NCI-H345 (cell line): ENCODE measurements at places on chromosomes 1 and 21.

DNA sequence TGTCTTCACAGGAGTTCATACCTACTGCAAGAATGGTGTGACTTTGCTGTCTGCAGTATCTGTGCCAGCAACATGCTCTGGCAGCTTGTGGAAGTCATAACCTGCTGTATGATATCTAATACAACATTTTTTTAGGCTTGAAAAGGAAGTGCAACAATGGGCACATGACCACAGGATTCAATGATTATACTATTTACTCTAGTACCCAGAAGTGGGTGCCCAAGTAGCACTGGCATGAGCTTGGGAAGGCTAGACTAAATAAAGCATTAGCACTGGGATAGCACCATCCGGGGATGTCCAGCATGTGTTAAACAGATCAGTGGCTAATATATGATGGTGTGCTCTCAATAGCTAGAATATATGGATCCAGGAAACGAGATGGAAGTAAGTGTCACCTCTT, 98.6 kb upstream of the PDE4B start:
- DNase-seq: no peak

- DNase-seq: no peak
Observed at GRCh38 chr1:202987255-202987654, 19.9 kb upstream of the TMEM183A start.

DNA sequence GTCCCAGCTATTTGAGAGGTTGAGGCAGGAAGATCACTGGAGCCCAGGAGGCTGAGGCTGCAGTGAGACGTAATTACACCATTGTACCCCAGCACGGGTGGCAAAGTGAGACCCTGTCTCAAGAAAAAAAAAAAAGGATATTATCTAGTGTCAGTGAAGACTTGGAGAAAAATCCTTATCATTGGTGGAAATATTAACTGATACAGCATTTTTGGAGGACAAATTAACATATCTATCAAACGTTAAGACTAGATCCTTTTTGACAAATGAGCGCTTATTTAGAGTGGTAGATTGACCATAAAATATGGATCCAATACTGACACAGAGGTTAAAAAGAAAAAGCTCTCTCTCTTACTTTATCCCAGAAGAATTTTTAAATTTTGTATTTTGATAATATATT, 35.2 kb upstream of the DYRK1A start:
- no peak for DNase-seq

GRCh38 chr1:181044449-181044966, 10.7 kb downstream of the MR1 start:
- DNase-seq: no peak

DNA sequence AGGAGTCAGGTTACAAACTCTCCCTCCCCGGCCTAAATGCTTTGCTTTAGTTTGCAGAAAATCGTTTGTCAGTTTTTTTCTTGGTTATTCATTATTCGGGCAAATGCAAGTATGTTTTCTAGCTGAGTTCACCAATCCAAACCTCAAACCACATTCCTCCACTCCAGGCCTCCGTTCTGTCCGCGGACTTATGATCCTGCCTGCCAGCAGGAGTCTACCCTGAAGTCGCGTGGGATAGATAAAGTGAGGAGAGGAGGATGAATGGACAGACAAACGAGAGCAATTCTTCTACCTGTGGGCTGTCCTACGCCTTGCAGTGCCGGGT, 1.3 kb downstream of the ADAMTS1 start:
- no peak for DNase-seq

DNA sequence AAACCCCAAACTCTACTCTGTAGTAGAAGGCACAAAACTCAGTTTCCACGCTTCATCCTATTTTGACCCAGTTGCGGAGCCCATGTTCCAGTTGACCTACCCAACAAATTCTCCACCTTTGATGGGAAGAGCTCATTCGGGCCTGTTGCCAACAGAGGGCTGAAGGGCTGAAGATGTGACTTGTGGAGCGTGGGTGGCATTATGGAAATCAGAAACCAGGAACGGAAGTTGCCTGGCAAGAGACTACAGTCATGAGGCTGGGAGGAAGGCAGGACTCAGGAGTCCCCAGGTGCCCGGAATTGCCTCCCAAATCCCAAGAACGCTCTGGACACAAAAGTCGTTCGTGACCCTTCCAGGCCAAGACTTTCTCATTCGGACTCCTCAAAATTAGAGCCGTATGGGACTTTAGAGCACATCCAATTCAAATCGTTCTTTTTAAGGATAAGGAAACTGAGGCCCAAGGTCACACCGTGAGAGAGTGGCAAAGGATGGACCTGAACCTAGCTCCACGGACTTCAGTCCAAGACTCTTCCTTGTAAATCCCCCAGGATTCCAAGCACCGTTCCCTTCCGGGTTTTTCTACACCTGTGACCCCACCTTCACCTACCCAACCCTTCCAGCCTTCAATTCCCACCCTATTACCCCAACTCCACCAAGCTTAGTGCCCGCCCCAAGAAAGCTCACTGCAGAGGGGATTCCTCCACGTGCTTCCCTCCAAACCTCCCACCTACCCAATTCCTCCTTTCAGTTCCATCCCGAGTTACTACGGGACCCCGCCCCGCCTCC, 739 bp downstream of the SMG5 start:
- peak; percentile 91 for DNase-seq

- no peak for DNase-seq
Observed at GRCh38 chr21:46117586-46118315, 19.8 kb downstream of the COL6A2 start.
